IMR-90 (cell line): ENCODE measurements at places on chromosomes 13 and 19. TPM values are rescaled to one million over a fixed set of nuclear protein-coding genes. Genes with fewer than 3 reads are reported as not detected.

Gene ZNF492
- 1.3 and 1.4 TPM in 2 replicates for total RNA-seq

Gene GPC5
- 1.1 and 1.8 TPM in 2 replicates for total RNA-seq

Gene KLK13
- not detected in 2 replicates for total RNA-seq

Gene NAXD
- 9.4 and 10.2 TPM in 2 replicates for total RNA-seq

Gene MYH14
- total RNA-seq: not detected in 2 replicates

Gene SHISA7
- not detected in 2 replicates for total RNA-seq

Gene SPART
- 86.4 and 110 TPM in 2 replicates for total RNA-seq
